ENCODE measurements at places on chromosomes 16 and 17. TPM values are rescaled to one million over a fixed set of nuclear protein-coding genes. Genes with fewer than 3 reads are reported as not detected.

Gene TUBB3
- 0.99 TPM for total RNA-seq

Gene SLC7A5
- total RNA-seq, result 262 TPM

Gene HNF1B
- total RNA-seq, result not detected

Gene OR1G1
- total RNA-seq, result not detected

DNA sequence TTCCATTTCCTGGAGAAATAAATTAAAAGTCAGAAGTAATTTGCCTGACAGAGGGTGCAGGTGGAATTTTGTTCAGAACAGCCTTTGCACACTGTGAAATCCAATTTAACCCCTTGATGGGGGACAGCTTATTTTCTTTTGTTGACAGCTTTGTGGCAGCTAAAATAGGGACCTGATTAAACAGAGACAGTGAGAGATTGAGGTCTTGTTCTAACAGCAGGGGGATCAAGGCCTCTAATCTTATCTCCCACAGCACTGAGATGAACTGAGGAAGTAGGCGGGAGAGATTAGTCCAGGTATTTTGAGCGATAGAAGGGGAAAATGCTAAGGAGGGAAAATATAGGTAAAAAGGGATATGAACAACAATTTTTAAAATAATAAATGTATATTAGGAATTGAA is 1491.4 kb upstream of the GOT2 start:
- no peaks in the 10 kb centered on the region for H3K36me3 ChIP-seq
- H3K4me1 ChIP-seq, result no peaks in the 10 kb centered on the region
- H3K27me3 ChIP-seq, result no peaks in the 10 kb centered on the region
- H3K27ac ChIP-seq, result no peak overlapping the region
- no peak overlapping the region for H3K4me3 ChIP-seq

- H3K4me3 ChIP-seq, result no peak overlapping the region
- peaks cover 23% of the 10 kb centered on the region for H3K4me1 ChIP-seq
- H3K27me3 ChIP-seq, result no peaks in the 10 kb centered on the region
- no peaks in the 10 kb centered on the region for H3K36me3 ChIP-seq
These were observed 2.2 kb downstream of the GALNS start for GRCh38 chr16:88854306-88855111.

GRCh38 chr16:84088695-84089395 is 27.9 kb downstream of the MBTPS1 start:
- peaks cover 44% of the 10 kb centered on the region for H3K36me3 ChIP-seq
- H3K27me3 ChIP-seq, result no peaks in the 10 kb centered on the region
- DNase-seq, result peak; percentile 73
- H3K4me3 ChIP-seq, result no peak overlapping the region
- no peak overlapping the region for H3K27ac ChIP-seq

GRCh38 chr16:82111944-82112343 is 58.1 kb downstream of the MPHOSPH6 start:
- no peaks in the 10 kb centered on the region for H3K36me3 ChIP-seq
- H3K27ac ChIP-seq, result no peak overlapping the region
- H3K4me3 ChIP-seq, result no peak overlapping the region
- DNase-seq, result no peak
- no peaks in the 10 kb centered on the region for H3K27me3 ChIP-seq

DNA sequence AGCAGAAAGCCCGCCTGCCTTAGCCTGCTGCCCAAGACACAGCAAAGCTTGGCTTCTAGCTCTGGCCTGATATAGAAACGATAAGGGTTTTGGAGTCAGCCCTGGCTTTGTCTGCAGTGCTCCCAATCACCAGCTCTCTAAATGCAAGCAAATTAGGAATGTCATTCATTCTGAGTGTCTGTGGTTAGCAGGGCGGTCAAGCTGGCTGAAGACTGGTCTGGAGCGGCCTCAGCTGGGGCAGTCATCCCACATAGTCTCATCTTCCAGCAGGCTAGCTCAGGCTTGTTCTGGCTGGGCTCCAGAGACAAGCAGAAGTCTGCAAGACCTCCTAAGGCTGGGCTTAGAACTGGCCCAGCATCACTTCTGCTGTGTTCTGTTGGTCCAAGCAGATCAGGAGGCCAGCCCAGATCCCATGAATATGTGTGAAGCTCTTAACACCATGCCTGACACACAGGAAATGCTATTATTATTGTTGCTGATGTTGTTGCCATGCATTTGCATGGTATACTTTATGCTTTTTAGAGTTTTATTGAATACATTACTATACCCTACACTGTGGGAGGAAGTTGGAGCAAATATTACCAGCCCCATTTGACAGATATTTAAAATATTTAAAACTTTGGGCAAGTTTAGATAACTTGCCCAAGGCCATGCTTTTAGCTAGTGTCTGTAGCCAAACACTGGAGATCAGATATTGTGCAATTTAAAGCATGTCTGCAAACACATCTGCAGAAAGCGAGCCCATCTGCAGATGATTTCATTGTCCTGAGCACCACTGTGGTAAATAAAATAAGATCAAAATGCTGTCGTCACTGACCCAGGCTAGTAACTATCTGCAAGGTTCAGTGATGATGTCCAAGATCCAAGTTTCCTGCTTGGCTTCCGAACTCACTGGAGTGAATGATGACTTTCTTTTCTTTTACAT is 24.8 kb downstream of the TMC7 start:
- H3K4me1 ChIP-seq, result no peaks in the 10 kb centered on the region
- H3K36me3 ChIP-seq, result no peaks in the 10 kb centered on the region
- no peak for DNase-seq
- no peak overlapping the region for H3K27ac ChIP-seq

- H3K27me3 ChIP-seq, result no peaks in the 10 kb centered on the region
- DNase-seq, result no peak
- peaks cover 39% of the 10 kb centered on the region for H3K4me1 ChIP-seq
These were observed 31.0 kb downstream of the CPNE2 start for GRCh38 chr16:57123216-57123973.

DNA sequence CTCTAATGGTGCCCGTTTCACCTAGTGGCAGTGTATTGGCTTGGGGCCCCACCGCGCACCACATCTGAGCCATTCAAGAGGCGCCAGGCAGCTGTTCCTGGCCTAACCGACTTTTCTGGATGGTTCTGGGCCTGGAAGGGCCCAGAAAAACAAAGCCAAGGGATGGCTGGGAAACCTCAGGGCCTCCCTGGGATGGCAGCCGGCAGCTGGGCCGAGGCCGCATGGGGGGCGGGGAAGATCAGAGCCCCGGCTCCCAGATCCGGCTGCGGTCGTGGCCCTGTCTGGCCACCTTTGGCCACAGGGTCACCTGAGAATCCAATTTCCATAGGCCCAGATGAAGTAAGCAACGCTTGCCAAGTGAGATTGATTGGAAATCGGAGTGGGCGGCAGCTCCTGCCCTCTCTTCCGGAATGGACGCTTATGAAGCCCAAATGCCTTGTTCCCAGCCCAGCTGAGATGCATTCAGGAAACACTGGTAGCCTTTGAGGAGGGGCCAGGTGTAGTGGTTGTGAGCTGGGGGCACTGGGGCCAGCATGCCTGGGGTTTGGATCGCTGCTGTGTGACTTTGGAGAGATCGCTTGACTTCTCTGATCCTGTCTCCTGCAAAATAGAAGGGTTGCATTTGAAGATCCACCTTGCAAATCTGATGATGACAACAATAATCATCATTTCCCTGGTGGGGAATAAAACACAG is 163.8 kb upstream of the GSE1 start:
- peaks cover 23% of the 10 kb centered on the region for H3K4me1 ChIP-seq
- H3K36me3 ChIP-seq, result no peaks in the 10 kb centered on the region
- H3K27ac ChIP-seq, result no peak overlapping the region

DNA sequence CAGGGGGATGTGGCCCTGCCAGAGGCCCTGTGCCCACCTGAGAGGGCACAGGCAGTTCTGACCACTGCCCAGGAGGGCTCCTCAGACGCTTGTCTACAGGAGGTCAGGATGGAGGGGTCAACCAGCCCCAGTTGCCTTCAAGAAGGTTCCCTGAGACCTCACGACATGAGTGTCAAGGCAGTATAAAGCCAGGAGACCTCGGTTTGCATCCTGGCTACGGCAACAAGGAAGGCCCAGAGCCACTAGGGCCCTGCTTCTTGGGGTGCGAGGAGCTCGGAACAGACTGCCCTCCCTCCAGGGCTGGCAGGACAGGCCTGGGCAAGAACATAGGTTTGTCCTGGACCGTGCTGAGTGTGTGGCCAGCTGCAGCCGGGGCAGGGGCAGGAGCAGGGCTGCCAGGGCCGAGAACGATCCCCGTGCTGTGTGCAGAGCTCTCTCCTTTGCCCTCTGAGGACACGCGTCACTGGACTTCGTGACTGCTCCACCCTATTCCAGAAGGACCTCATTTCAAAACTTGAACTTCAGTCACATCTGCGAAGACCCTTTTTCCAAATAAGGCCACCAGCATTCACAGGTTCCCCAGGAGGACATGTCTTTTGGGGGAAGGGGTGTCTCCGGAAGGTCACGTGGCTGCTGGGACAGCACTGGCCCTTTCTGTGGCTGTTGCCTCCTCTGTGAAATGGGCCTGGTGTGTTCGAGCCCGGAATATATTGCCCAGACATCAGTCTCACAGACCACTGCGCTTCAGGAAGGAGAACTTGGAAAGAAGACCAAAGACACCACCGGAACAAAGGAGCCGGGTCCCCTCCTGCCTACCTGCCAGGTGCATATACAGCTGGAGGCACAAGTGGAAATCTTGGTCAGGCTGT is 27.7 kb downstream of the SLC7A5 start:
- no peak for DNase-seq
- peak overlapping the region; percentile 18 for H3K27ac ChIP-seq
- H3K27me3 ChIP-seq, result no peaks in the 10 kb centered on the region
- peaks cover 2% of the 10 kb centered on the region for H3K4me1 ChIP-seq

DNA sequence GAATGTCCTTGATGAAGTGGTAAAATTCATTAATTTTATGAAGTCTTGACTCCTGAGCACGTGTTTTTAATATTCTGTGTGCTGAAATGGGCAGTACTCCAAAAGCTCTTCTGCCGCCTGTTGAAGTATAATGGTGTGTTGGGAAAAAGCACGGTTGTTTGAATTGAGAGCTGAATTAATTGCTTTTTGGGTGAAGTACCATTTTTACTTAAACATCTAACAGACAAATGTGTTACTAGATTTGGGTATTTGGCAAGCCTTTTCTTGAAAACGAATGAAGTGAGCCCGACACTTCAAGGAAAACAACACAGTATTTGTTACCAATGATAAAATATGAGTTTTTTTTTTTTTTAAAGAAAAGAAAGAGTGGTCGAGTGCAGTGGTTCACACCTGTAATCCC is 22.5 kb downstream of the WWP2 start:
- H3K4me3 ChIP-seq, result no peak overlapping the region
- no peak for DNase-seq
- H3K4me1 ChIP-seq, result no peaks in the 10 kb centered on the region
- H3K27ac ChIP-seq, result no peak overlapping the region

GRCh38 chr16:8905168-8905762 is 23.1 kb downstream of the LITAFD start:
- peaks cover 18% of the 10 kb centered on the region for H3K4me1 ChIP-seq
- no peak for DNase-seq
- H3K27me3 ChIP-seq, result no peaks in the 10 kb centered on the region
- H3K36me3 ChIP-seq, result peaks cover 69% of the 10 kb centered on the region
- H3K4me3 ChIP-seq, result no peak overlapping the region
- H3K27ac ChIP-seq, result peak overlapping the region; percentile 8

DNA sequence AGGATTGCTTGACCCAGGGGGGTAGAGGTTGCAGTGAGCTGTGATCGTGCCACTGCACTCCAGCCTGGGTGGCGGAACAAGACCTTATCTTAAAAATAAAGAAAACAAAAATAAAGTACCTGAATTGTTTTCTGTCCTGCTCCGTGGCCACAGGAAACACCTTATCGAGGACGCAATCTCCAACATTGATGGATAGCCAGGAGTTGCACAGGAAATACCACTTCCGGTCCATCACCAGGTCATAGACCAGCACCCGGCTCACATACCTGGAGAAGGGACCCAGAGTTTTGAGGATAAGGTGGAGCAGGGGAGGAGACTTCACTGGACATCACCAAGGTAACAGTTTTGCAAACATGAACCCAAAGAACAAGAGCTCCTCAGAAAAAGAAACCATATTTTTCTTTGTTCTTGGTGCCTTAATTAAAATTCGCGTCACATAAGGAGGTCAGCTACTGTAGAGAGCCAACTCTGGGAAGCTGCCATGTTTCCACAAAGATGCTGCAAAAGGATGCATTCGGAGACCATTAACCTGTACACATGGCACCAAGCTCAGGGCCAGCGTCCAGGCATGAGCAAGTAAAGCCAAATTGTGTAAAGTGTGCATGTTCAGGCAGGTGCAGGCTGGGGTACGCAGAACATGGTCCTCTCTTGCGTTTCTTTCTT is 55.6 kb upstream of the GCSH start:
- DNase-seq, result no peak
- no peak overlapping the region for H3K4me3 ChIP-seq
- H3K4me1 ChIP-seq, result no peaks in the 10 kb centered on the region
- H3K36me3 ChIP-seq, result no peaks in the 10 kb centered on the region
- no peak overlapping the region for H3K27ac ChIP-seq
- peaks cover 2% of the 10 kb centered on the region for H3K27me3 ChIP-seq

GRCh38 chr16:711548-712320 is 3.2 kb upstream of the METRN start:
- H3K36me3 ChIP-seq, result no peaks in the 10 kb centered on the region
- H3K4me3 ChIP-seq, result no peak overlapping the region
- peaks cover 5% of the 10 kb centered on the region for H3K4me1 ChIP-seq
- DNase-seq, result peak; percentile 85

DNA sequence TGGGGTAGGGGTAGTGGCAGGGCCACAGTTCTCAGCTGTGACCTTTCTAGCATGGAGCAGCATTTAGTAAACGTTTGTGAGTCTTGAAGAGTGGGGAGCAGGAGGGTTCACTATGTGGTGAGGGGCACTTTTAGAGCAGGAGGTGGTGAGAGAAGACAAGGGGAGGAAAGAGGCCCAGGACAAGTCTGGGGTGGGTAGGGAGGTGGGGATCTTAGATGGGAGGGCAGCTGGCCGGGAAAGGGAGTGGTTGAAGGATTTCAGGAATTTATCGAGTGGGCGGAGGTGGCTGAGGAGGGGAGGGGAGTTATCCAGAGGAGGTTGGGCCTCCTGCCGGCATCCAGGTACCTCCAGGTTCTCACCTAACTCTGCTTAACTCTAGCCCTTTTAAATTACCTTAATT is 1.9 kb downstream of the CLEC16A start:
- no peaks in the 10 kb centered on the region for H3K36me3 ChIP-seq
- H3K27ac ChIP-seq, result no peak overlapping the region
- H3K4me1 ChIP-seq, result peaks cover 59% of the 10 kb centered on the region
- DNase-seq, result no peak

GRCh38 chr16:2825049-2825742 is 4.9 kb upstream of the ZG16B start:
- H3K36me3 ChIP-seq, result no peaks in the 10 kb centered on the region
- H3K4me3 ChIP-seq, result no peak overlapping the region
- H3K27me3 ChIP-seq, result no peaks in the 10 kb centered on the region
- no peak overlapping the region for H3K27ac ChIP-seq

DNA sequence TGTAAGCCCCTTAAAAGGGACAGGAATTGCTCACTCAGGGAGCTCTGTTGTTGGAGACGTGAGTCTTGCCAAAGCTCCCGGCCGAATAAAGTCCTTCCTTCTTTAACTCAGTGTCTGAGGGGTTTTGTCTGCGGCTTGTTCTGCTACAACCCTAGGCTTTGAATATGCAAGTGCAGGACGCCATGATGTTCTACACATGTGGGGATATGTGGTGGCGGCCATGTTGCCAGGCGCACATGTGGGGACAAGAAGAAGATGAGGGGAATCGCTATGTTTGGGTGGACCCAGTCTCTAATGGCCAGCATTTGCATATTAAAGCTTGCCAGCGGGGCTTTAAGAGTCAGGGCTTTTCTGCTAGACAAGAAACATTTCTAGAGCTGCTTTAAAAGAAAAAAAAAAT is 96.8 kb upstream of the CA10 start:
- no peaks in the 10 kb centered on the region for H3K27me3 ChIP-seq
- H3K27ac ChIP-seq, result no peak overlapping the region
- H3K4me3 ChIP-seq, result no peak overlapping the region
- no peaks in the 10 kb centered on the region for H3K4me1 ChIP-seq
- H3K36me3 ChIP-seq, result no peaks in the 10 kb centered on the region
- no peak for DNase-seq

GRCh38 chr17:70369391-70369790 is 200.1 kb downstream of the KCNJ2 start:
- no peak overlapping the region for H3K27ac ChIP-seq
- H3K36me3 ChIP-seq, result no peaks in the 10 kb centered on the region

Measured in activated CD4-positive, alpha-beta memory T cell treated with anti-CD3 and anti-CD28 coated beads for 36 hours (primary cell).